ENCODE measurements at places on chromosomes 3 and 15.

- peak; percentile 92 for DNase-seq
Measured at GRCh38 chr3:174198199-174198598, 660.9 kb upstream of the NAALADL2 start.

DNA sequence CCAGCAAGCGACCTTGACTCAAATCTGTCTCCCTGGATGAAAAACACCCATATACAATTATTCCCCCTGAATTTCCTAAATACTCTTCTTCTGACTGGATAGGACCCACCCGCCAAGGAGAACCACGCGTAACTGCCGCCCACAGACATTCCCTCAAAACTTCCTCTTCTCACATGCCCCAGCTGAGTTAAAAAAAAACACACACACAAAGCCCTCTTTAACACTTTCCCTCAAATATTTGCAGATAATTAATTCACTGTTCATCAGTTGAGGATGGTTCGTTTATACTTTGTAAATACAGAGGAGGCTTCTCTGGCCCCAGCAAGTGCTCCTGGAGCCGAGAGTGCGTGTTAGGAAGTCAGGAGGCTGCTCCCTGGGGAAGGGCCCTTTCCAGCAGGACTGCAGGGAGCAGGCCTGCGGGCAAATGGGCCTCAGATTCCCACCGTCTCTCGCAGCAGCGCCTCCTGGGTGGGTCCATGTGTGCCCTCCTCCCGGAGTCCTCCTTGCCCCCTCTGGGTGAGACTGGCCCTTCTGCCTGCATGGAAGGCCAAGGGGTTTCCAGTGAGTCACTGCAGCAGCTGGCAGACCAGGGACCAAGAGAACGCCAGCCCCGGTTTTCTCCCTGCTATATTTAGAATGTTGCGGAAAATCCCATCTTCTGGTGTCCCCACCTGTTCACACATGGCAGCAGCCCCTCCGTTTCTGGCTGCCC is 46.8 kb downstream of the MGLL start:
- no peak for DNase-seq

DNA sequence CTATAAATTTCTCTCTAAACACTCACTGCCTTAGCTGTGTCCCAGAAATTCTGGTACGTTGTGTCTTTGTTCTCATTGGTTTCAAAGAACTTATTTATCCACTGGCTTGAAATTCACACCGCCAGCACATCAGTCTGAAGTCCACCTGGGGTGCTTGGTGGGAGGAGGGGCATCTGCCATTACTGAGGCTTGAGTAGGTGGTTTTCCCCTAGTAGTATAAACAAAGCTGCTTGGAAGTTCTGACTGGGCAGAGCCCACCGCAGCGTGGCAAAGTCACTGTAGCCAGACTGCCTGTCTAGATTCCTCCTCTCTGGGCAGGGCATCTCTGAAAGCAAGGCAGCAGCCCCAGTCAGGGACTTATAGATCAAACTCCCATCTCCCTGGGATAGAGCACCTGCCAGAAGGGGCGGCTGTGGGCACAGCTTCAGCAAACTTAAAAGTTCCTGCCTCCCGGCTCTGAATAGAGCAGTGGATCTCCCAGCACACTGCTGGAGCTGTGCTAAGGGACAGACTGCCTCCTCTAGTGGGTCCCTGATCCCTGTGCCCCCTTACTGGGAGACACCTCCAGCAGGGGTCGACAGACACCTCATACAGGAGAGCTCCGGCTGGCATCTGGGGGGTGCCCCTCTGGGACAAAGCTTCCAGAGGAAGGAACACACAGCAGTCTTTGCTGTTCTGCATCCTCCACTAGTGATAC is 114.1 kb downstream of the SUCLG2 start:
- no peak for DNase-seq

DNA sequence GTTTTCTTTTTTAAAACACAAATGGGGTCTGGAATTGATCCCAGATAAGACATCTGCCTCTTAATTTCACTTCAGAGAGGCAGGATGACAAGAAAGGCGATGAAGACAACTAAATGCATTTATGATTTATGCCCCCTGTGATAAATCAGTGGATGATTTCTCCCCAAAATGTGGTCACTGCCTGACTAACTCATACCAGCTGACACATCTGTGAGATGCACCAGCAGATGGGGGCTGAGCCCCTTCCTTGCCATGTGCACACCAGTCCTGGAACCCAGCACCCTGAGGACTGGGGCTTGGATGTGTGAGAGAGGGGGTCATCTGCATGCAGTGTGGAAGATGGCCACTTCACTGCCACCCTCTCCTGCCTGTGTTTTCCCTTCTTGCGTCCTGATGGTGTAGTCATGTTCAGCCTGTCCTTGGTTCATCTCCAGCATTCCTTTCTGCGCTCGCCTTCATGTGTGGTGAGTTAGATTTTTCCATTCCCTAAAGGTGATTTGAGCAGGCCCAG is 264.3 kb downstream of the LRTM1 start:
- no peak for DNase-seq

GRCh38 chr15:61081027-61081322 is 148.1 kb downstream of the RORA start:
- no peak for DNase-seq

DNA sequence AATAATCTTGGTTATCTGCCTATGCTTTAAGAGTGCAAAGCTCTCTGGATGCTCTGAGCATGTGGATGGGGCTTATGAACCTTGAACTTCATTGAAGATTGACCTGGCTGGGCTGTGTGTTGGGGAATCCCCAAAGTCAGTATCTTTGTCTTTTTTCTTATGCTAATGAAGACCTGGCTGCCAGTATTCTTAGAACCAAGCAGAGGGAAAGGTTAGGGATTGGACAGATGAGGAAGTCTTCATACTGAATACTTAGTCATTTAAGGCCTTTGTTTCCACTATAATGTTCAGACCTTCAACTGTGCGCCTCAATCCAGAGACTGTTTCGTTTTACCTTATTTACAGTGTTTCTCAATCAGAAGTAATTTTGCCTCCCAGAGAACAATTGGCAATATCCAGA is 42.5 kb upstream of the CMTM7 start:
- no peak for DNase-seq

DNA sequence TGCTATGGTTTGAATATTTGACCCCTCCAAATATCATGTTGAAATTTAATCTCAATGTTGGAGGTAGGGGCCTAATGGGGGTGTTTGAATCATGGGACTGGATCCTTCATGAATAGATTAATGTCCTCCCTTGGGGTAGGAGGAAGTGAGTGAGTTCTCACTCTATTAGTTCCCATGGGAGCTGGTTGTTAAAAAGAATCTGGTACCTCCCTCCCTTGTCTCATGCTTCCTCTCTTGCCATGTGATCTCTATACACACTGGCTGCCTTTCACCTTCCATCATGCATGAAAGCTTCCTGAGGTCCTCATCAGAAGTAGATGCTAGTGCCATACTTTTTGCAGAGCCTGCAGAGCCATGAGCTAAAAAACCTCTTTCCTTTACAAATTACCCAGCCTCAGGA is 177.7 kb upstream of the MCTP2 start:
- no peak for DNase-seq

GRCh38 chr3:188305220-188305619 is 151.3 kb downstream of the LPP start:
- no peak for DNase-seq
